ENCODE measurements at places on chromosomes 4 and X.

- DNase-seq, result no peak
These were observed 88.0 kb downstream of the ATP11C start for GRCh38 chrX:139844884-139845283.

DNA sequence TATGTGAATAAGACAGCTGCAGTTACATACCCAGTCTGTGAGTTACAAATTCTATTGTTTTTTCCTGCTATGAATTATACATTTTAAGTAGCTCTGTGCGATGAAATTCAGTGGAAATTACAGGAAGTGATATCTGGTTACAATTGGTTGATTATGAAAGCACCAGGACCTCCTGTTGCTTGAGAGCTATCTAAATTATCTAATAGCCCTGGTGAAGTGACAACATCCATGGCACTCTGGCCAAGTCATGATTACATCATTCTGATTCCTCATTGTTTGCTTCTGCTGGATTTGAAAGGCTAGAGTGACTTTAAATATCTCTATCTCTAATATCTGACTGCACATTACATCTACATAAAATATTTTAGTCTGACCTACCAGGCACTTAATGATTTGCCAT, 515.0 kb downstream of the CFAP47 start:
- DNase-seq, result no peak

DNA sequence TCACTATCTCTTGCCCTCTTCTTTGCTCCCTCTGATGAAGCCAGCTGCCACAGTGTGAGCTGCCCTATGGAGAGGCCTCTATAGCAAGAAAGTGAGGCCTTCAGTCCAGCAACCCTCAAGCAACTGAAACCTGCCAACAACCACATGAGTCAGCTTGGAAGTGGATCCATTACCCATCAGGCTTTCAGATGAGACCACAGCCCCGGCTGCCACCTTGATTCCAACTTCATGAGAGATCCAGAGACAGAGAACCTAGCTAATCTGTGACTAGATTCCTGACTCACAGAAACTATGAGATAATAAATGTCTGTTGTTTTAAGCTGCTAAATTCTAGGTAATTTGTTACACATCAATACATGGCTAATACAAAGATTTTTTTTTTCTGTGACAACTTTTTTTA, 20.4 kb upstream of the WAS start:
- no peak for DNase-seq

- DNase-seq, result no peak
These were observed 9.8 kb upstream of the TIGD2 start for GRCh38 chr4:89101256-89102161.

- no peak for DNase-seq
These were observed 298.4 kb upstream of the ANKRD50 start for GRCh38 chr4:125010796-125011503.

- no peak for DNase-seq
These were observed 27.0 kb upstream of the NAF1 start for GRCh38 chr4:163193717-163194116.

DNA sequence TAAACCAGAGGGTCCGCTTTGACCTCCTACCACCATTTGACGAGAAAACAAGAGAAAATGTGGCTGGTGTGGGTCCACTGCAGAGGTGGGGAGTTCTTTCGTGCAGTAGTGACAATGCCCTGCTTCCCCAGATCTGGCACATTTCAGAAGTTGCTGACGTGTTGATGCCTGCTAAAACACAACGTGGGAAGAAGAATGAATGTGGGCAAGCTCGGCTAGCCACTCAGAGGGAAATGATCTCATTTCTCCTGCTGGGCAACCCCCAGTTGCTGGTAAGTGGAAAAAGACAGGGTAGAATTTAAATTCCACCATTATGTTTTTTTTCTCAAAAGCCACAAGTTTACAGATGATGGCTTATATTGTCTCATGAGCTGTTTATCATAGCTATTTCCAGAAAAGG, 77.9 kb downstream of the LUZP4 start:
- DNase-seq, result no peak

DNA sequence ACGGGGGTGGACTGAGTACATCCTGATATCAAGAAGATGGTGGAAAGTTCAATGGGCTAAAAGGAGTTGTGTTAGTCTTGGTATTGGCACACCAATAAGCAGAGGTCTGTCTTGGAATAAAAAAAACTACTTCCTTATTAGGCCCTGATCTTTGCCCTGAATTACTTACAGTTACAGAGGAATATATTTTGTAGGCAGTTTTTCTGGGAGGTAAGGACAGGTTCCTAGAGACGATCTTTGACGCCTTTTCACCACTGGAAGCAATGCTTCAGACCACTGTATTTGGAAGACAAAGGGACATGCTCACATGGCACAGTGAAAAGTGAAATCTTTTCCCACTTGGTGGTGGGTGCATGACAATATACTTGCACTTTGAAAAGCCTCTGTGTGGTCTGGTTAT, 618 bp upstream of the XK start:
- DNase-seq, result peak; percentile 20

DNA sequence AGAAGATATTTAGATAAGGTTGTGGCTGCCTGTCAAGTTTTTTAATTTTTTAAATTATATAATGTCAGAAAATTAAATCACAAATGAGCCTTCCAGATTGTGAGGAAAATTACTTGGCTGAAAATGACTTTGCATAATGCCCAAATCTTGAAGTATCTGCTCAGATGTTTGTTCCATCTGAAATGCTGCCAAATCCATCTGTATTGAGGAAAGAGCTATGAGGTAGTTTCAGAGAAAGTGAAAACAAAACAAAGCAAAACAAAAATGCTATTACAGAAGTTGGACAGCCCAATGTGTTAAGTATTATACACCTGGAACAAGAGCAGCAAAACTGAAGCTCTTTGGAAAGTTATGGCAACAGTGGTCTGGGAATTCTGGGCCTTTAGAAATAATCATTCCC, 23.3 kb upstream of the GUCY1B1 start:
- DNase-seq, result no peak

DNA sequence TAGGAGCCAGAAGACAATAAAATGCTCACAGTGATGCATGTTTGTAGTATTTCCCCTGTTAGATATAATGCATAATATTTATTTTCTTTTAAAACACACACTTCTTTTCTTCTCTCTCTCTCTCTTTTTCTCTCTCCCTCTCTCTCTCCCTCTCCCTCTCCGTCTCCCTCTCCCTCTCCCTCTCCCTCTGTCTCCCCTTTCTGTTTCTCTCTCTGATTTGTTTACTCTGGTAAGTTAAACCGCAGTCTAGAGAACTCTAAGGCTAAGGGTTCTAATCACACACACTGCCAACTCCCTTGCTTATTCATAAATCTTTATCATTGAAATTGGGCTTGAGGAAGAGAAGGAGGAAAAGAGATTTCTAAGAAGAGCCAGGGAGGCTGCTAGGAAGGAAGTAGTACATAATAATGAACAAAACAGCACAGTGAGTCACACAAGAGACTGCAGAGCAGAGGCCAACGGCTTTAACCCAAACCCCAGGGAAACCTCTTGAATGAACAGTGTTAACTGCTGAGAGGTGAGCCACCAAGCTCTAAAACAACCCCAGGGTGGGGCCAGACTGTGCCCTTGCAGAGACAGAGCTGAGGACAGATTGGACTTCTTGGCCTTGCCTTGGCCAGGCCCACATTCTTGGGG, 9.1 kb upstream of the PHOX2B start:
- no peak for DNase-seq

GRCh38 chrX:66756717-66757116, 117.8 kb upstream of the EDA2R start:
- DNase-seq, result no peak

DNA sequence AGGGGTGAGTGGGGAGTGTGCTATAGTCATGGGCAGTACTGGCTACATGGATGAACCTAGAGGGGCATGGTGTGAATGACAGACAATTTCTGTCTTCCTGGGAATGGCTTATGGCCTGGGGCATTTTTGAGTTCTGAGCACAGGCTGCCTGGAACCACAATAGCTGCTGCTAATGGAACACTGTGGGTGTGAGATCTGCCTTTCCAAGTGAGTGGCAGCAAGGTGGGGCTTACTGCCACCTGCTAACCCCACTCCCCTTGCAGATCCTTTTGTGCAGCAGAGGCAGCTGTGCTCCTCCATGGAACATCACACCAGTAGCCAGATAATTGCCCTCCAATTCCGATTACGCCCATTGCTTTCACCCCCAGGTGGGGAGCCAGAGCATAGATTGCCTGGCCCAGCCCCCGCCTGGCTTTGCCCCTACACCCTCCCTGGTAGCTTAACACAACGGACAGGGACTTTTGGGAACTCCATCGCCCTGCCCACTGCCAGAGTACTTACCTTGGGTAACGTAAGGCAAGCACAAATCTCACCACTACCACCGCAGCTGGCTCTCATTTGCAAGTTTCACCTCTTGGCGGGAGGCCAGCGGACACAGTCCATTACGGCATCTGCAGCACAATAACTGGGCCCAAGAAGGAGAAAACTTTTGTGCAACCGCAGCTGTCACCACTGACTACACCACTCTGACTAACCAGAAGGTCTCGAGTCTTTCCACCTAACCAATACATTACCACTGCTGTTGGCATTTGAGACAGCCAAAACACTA, 421.2 kb upstream of the NWD2 start:
- DNase-seq, result no peak

GRCh38 chr4:163991298-163991865, 496.9 kb downstream of the TMA16 start:
- no peak for DNase-seq

DNA sequence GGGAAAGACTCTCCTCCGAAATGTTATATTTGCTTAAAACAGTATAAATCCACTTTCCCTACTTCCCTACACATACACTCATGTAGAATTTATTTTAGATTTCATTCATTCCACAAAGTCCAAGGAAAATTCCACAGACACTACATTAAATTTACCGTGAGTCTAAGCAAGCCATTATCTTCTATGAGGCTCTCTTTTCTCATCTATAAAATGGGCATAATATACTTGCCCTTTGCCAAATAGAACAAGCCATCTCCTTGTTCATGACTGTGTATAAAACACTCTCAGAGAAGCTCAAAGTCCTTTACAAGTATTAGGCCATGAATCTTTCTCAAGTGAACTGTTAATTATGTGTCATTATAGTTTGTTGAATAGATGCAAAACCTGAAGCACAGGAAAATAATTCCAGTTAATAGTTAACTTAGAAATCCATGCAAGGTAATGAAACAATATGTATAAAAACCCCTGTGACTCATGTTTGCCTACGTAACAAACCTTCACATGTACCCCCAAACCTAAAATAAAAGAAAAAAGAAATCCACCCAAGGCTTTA, 10.7 kb downstream of the TEC start:
- no peak for DNase-seq

DNA sequence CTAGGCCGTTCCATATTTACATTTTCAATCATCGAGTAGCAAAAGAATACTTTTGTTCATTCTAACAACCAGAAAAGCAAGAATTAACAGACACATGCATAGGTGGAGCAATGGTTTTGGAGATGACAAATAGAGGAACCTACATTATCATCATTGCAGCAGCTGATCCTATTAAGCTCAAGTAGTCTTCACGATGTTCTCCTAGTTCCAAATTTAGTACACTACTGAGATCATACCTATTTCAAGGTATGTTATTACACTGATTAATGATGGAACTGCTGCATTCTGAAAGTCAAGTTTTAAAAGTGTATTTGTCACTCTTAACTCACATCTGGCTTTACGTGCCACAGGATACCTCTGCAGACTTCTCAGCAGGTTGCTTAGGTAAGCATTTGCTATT, 87.4 kb downstream of the ADGRA3 start:
- DNase-seq, result no peak

- DNase-seq, result no peak
These were observed at the start of gene TLR2 for GRCh38 chr4:153684182-153684970. TLR2 (plus strand) TSS chr4:153684280; CDS start chr4:153702908, 18,628 bp downstream.

GRCh38 chr4:168498251-168498650, 1.4 kb downstream of the PALLD start:
- no peak for DNase-seq

DNA sequence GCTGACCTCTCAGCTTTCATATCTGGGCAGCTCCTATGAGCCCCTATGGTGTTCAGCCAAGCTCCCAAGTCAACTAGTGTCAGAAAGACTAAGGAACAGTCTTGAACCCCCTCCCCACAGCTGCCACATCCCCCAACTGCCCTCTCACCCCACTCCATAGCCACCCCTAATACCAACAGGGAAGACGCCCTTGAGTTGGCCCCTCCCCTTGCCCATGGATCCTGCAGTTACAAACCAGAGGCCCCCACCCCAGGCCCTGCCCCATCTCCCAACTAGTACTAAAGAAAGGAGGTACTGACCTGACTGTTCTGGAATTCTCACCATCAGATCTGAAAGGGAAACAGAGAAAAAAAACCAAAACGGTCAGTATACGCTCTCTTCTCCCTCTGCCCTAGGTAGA, 10.2 kb upstream of the IQSEC2 start:
- no peak for DNase-seq

DNA sequence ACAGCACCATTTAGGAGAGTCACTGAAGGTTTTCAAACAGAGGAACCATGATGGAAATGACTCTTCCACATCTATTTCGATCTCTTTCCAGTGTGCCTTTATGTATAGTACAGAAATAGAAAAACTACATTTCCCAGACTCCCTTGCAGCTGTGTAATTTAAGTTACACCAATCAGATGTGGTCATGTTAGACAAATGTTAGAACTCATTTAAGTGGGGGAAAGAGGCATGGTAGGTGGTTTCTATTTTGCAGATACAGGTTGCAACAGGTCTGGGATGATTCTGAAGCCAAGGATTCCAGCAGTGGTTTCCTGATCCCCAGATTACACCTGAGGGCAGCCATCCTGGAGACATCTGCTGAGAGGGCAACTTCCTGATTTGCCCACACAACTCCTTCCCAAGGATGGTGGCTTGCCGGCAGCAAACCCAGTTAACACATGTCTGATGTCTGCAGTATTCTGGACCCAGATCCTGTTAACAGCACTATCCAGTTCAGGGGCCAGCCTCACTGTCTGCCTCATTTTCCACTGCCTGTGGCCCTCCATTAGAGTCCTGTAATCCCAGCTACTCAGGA, 38.7 kb upstream of the PDK3 start:
- no peak for DNase-seq

- DNase-seq, result no peak
These were observed 648.4 kb upstream of the HTR2C start for GRCh38 chrX:113935518-113935917.

GRCh38 chr4:83947830-83948193, 411.9 kb downstream of the GPAT3 start:
- DNase-seq, result no peak

- no peak for DNase-seq
These were observed 202.6 kb downstream of the PCDH19 start for GRCh38 chrX:100207331-100208024.

- DNase-seq, result no peak
These were observed 37.7 kb downstream of the ANTXR2 start for GRCh38 chr4:80035336-80035735.

- DNase-seq, result no peak
These were observed 40.2 kb downstream of the ADH7 start for GRCh38 chr4:99394896-99395295.

Measured in hematopoietic multipotent progenitor cell treated with erythropoietin and hydrocortisone succinate and interleukin-3 and kit ligand, for 15 days (in vitro differentiated cells).